ENCODE measurements at places on chromosomes 2 and 18.

DNA sequence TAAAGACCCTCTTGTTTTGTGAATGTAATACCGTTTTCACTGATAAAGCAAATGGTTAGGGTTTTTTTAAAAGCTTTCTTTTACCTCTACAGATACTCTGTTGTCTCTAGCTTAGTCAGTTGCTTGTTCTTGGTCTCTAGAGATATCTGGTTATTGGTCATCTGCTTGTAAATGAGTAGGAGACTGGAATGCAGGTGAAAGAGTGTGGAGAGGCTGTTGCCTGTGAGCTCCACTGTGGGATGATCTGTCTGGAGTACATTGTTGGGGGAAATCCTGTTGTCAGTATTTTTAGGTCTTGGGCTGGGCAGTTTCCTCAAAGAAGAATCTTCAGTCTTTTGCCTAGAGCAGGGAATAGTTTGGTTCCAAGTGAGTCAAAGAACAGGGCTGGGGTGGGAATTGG lies 67.7 kb downstream of the SMCHD1 start:
- no peak for DNase-seq

- no peak for DNase-seq
Measured at GRCh38 chr2:119683713-119684443, 4.9 kb downstream of the TMEM177 start.

DNA sequence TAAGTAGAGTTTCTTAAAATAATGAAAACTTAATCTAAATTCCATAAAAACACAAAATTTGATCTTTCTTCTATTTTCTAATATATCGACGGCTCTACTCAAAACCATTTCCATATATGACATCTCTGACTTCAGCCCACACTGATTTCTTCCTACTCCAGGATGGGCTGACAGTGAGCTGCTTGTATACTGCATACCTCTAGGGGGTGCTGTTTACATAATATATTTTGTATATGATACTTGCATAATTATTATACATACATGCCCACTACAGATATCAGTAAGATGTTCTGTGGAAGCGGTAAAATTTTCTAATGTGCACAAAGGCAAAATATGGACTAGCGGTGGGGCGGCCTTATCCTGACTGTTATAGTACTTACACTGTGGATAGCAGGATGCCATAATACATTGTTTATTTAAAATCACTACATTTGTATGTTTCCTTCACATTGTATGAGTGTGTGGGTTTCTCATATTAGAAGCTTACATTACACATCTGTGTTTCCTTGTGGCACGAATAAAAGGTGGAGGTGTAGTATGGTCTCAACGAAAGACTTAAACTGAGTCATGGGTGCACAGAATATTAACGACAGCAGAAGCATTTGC lies 66.1 kb upstream of the NXPH2 start:
- DNase-seq: no peak

GRCh38 chr2:206457188-206457634 lies 13.9 kb downstream of the ADAM23 start:
- DNase-seq: no peak

GRCh38 chr18:22559414-22560274 lies 141.9 kb upstream of the CTAGE1 start:
- DNase-seq: no peak

DNA sequence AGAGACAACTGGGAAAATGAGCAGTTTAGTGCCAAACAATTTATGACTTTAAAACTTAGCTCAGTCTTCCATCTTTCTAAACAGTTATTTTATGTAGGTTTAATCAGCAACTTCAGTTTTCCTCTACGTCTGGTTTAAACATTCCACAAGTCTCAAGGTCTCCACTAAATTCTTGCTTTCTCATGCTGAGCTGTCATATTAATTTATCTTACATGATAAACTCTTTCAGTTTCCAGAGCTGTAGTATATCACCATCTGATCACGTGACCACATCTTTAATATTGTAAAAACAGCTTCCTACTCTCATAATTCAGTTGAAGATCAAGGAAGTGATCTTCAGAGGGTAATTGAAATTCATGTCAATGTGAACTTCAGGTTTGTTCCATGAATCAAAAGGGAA lies 158.6 kb downstream of the ZNF804A start:
- no peak for DNase-seq

DNA sequence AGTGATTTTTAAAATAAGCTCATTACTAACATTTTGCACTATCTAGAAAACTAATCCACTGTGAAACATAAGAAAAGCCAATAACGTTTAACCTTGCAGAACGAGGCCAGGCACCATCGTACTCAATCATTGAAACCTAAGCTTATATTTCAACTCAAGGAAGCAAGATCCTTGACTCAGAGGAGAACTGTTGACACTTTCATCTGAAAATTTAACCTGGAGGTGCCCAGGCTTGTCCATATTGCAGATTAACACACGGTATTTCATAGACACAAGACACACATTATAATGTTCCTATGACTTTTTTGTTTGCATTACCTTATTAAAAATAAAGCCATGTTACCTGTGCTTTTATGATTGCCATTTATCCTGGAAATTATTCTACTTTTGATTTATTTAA lies 89.6 kb downstream of the ZNF385B start:
- DNase-seq: no peak

DNA sequence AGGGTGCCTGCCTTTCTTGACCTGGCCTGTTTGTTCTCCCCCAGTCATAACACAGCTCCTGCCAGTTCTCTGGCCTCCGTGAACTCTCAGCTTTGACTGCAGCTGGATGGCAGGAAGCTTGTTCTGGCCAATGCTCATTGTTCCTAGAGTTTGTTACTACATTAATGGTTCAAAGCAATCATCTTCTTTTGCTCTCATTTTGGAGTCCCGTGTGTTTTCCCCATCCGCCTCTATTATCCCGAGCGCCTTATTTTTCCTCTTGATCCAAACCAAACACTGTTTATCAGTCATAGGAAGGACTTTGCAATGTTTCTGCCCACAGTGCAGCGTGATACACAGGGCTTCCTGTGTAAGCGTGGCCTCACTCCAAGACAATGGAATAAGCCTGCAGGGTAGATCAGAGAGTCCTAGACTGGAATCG lies 184.3 kb upstream of the APCDD1 start:
- DNase-seq: no peak

DNA sequence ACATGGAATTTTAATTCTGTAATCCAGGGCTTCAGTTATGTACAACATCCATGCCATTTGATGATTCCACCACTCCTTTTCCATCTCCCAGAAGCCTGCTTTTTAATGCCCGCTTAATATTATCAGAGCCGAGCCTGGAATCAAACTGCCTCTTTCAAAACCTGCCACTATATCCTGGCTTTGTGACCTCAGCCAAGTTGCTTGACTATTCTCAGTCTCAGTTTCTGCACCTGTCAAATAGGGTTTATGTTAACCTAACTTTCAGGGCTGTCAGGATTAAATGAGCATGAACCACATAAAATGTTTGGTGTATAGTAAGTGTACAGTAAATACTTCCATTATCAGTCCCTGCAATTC lies 108.7 kb downstream of the XRCC5 start:
- DNase-seq: no peak

DNA sequence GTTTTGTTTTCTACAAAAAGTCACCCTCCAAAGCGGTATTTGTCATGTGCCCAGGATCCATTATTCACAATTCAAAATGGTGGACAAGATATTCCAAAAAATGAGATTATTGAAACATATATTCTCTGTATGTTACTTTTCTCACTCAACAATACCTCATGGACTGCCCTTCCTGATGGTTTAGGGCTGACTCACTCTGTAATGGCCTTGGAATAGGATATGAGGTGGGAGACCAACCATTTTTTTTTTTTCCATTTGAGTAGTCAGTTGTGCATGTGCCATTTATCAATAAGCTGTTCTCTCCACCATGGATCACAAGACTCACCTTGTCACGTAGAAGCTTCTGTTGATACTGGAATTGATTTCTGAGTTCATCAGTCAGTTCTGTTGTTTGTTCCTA lies 64.5 kb downstream of the LYPD6 start:
- no peak for DNase-seq

- no peak for DNase-seq
Measured at GRCh38 chr2:174051741-174052583, 86.8 kb upstream of the SP3 start.

DNA sequence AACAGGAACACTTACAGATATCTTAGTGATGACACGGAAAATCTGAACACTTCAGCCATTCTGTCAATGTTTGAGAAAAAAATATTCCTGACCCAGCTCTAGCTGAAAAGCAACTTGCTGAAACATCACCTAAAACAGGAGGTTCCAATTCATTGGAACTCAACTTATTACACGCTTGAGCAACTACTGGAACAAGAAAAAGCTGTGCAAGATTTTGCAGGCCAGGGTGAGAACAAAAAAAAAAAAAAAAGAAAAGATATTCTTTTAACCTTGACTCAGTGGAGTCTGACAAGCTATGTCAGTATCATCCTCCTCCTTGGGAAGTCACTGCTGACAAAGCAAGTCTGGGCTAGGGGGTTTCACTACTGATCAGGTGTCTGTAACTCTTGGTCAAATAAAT lies 351.0 kb downstream of the SS18 start:
- DNase-seq: no peak

DNA sequence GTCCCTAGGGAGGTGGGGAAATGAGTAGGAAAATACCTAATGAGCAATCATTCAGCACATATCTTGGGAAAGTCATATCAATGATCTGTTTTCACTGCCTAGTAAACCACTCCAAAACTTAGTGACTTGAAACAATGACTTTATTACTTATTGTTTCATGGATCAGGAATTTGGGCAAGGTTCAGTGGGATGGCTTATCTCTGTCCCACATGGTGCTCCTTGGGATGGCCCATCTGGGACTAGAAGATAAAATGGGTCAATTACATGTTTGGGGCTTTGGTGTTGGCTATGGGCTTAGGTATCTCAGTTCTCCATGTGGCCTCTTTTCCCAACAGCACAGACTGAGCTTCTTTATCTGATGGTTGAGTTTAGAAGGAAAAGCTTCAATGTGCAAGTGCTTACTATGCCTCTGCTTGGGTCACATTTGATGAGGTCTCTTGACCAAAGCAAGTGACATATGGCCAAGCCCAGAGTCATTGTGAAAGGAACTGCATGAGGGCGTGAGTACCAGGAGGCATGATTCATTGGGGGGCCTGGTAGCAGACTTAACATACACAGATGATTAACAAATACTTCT lies 218.1 kb upstream of the TNP1 start:
- no peak for DNase-seq

Measured in stimulated activated CD4-positive, alpha-beta T cell treated with anti-CD3 and anti-CD28 coated beads, Interleukin-4, amount 100 ng/mL, for 4 hours (primary cell).